Pancreas (tissue), 10 donors: ENCODE measurements at places on chromosomes 1 and 21.

DNA sequence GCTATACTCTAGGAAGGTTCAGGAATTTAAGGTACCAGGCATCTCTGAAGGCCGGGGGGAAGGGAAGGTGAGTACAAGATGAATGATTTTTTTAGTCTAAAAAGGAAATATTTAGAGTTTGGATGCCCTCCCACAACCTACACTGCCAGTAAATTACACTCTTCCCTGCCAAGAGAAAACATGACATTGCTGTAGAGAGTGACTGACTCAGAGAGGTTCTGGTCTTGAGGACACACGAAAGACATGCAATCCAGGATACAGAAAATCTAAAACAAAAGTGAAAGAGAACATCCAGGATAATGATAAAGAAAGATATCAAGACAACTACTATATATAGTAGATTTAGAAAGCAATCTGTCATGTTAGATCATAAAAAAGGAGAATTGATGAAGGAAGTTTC lies 200.5 kb downstream of the TYW3 start:
- no peak for DNase-seq

DNA sequence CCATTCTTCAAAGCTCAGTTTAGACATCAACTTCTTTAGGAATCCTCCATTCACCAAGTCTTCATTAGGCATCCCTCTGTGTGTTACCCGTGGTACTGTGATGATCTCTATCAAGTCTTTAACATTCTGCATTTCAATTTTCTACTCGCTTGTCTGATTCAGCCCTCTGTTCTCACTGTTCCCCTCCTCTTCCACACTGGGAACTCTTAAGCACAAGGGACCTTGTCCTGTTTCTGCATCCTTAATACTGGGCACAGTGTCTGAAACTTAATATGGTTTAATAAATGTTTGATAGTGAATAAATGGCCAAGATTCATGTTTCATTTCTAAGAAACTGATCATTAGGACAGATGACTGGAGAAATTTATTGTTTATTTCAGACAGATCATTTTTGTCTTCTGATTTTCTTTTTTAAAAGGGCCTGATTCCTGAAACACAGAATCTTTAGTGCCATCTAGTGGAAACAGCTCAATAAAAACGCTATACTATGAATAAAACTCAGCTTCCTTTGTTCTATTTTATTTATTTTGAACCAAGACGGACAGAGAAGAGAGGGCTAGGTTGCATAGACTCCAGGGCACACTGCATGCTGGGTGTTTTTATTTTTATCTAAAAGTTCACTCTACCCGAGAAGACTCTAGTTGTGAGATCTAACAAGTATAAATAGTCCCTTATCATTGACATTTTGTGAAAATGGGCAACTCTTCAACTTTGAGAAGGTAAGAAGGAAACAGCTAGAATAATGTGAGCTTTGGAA lies 7.0 kb upstream of the TRIM45 start:
- DNase-seq: no peak

DNA sequence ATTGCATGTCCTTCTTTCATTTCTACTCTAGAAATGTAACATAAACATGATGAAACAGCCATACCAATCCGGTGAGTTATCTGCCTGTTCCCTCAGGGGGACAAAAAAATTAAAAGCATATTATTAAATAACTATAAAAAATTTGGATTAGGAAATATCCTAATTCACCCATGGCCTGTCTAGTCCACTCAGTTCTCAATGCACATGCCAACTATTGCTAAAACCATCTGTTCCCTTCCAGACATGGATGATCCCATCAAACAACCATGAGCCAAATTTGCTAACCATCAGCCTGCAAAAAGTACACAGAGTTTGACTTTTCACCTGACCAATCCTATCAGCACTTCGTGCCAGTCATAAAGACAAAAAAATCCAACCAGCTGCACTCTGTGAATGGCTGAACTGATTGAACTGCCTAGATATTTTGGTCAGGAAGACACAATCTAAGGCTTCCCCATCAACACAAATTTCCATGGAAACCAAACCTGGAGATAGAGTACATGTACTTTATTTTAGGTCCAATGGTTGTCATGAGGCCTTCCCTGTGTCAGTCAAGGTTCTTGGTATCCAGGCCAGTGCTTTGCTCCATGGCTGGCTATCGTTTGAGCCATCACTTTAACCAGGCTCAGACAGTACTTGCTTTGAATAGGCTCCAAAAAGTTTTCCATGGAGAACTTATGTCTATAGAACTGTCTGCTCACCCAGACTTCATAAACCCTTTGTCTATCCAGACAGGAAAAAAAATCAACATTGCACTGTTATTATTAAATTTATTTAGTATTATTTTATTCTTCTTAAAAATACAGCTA lies 570.8 kb downstream of the LTN1 start:
- no peak for DNase-seq

DNA sequence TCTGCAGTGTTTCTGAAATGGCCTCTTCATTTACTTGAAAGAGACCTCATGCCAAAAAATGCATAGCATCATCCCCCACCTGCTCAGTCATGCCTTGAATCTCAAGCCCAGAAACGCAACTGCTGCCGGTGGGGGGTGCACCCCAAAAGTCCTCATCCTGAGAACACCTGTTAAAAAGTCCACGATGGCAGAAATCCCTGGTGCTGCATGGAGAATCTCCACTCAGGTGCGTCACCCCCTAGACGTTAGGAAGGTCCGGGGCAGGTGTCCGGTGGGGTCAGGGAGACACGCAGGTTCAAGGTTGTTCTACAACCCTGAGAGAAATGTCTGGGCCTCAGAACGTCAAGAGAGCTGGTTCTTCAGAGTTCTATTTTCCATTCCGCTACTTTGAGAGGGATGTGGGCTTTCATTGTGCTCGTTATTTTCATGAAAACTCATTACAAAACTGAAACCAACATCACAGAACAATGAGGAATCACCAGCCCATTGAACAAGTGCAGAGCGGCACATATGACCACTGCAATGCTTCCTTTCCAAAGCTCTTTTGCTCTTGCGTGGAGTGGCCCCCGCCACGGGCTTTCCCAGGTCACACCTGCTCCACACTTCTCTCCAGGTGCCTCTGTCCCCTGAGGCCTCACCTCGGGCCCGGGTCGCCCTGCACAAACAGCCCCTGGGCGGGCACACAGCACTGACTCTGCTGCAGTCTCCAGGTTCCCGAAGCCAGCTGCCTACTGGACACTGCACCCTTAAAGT lies 201.9 kb downstream of the TOMM20 start:
- DNase-seq: no peak

DNA sequence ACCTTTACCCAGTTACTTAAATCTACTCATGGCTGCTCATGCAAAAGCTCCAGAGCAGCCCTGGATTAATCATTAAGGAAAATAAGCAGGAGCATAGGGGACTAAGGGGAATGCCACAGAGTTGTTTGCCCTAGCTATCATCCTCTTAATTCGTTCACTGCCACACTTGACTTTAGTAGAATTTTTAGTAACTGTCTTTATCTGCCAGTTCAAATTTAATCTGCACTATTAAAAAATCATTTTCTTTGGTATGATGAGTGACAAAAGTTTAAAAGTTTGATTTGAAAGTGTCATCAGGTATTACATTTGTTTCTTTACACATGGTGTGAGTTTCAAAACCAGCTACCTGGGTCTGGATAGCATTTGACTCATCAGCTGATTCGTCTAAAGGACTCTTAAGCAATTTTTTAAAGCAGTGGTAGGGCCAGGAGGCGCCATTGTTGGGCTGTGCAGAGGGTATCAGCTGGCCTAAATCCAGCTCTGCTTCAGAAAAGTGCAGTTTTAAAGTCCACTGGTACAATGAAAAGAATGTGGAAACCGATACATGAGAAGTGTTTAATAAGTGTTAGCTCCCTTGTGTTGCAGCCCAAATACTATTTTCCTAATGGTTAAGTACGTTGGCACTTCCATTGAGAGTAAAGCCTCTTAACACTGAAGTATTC lies 69.9 kb upstream of the DR1 start:
- no peak for DNase-seq

GRCh38 chr1:230250666-230251065 lies 175.5 kb downstream of the PGBD5 start:
- DNase-seq: no peak

GRCh38 chr1:25700626-25701025 lies 84.0 kb downstream of the MAN1C1 start:
- DNase-seq: no peak

DNA sequence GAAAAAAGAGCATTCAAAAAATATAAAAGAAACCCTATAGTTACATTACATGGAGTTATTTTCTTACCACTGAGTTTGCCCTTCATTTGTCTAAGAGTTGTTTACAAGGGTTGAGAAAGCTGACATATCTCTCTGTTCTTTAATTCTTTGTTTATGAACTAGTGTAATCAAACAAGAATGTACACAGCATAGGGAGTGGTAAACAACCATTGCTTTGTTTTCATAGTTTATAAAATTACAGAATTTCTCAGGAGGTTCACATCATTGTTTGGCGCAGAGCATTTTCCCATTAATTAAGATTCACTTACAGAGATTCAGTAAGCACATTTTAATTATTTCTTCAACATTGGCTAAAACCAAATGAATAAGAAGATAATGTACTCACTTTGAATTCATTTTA lies 87.6 kb downstream of the IFI44 start:
- DNase-seq: no peak
